ENCODE measurements at places on chromosomes 13 and 19. TPM values are rescaled to one million over a fixed set of nuclear protein-coding genes. Genes with fewer than 3 reads are reported as not detected.

The C19orf33 gene
- total RNA-seq: not detected

The PLK5 gene
- 0.31 TPM for total RNA-seq

The RDH8 gene
- total RNA-seq: not detected

The IQCN gene
- total RNA-seq: 2.5 TPM

The NTF4 gene
- not detected for total RNA-seq

The PDE4C gene
- total RNA-seq: 3.1 TPM

The RNF113B gene
- not detected for total RNA-seq

The ZNF600 gene
- 1.9 TPM for total RNA-seq

The CEACAM19 gene
- total RNA-seq: 5.3 TPM

The LILRA6 gene
- not detected for total RNA-seq

The SIGLECL1 gene
- not detected for total RNA-seq

The TEX101 gene
- total RNA-seq: not detected

The POU2F2 gene
- 12.2 TPM for total RNA-seq

The OR4F17 gene
- not detected for total RNA-seq

The CYP2A6 gene
- not detected for total RNA-seq

The ERICH6B gene
- total RNA-seq: not detected

The HS6ST3 gene
- total RNA-seq: 21.3 TPM

The KLK15 gene
- total RNA-seq: not detected

The ELAVL3 gene
- 198 TPM for total RNA-seq

The BEST2 gene
- not detected for total RNA-seq

The PLPP2 gene
- 0.63 TPM for total RNA-seq

The PLVAP gene
- total RNA-seq: 2.2 TPM
